ENCODE measurements at places on chromosomes 7 and 10.

GRCh38 chr10:77160679-77161078 is 476.9 kb downstream of the KCNMA1 start:
- peak; percentile 76 for DNase-seq

DNA sequence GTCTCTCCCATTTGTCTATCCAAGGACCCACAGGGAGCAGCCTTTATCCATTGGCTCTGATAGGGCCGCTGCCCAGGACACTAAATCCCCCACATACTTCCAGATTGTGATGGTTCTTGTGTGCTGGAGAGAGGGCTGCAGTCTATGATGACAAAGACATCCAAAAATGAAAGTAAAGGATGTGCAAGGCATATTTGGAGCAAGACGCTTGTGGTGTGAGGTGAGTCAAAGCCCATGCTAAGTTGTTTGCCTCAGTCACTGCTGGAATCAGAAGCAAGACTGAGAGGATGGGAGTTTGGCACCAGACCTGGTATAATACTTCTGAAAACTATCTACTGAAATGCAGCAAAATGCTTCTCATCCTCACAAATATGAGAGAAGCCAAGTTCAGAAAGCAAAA is 22.7 kb downstream of the ZNF22 start:
- DNase-seq, result no peak

- DNase-seq, result no peak
Observed at GRCh38 chr7:31924251-31924650, 146.0 kb downstream of the PDE1C start.

GRCh38 chr10:104935656-104936055 is 294.6 kb downstream of the SORCS3 start:
- no peak for DNase-seq

DNA sequence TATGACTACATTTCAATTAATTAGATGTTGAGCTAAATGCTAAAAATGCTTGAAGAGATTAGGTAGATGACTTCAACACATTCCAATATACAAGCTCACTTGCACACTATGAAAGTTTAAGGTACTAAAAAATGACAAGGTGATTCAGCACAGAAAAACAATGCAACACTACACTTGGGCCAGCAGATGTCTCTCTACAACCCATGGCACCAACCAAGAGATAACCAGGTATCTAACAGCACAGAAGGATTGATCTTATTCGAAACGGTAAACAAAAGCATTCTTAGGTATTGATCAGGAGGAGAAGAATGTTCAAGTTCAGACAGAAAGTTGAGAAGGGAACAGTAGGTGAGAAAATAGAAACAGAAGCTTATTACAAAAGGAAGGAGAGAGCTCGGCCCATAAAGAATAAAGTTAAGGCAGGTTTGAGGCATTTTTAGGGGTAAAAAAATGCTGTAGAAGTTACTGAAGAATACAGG is 248.2 kb upstream of the KLF14 start:
- no peak for DNase-seq

DNA sequence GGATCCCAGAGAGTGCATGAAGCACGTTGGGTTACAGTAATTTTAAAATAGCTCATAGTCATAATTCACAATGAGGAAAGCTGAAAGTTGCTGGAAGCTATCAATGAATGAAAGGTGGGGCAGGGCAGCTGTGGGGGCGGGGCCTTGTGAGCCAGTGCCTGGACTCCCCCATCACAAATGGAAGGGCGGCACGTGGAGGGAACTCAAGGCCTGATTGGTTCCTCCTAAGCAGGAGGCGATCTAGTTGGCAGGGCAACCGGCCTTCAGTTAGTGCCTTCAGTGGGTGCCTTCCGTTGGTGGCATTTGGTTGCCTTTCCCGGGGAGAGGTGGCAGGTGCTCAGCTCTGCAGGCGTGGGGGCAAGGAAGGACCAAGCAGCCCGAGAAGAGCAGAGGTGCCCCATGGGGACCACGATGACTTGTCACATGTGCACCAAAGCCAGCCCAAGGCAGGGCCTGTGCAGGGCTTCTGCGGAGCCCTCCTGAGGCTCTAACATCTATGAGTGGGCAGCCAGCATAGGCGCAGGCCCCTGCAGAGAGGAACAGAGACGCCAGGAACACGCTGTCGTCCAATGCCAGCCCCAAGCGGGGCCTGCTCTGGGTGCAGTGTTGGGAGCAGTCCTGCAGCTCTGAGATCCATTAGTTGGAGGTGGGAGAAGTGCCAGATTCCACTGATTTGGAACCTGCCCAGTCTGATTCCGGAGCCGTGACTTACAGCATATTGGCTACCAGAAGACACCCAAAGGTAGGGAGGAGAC is 59.8 kb upstream of the PDSS1 start:
- no peak for DNase-seq

- DNase-seq, result no peak
Observed at GRCh38 chr10:71708301-71708703, 11.3 kb downstream of the C10orf105 start.

- DNase-seq, result no peak
Observed at GRCh38 chr10:80532571-80532970, 5.1 kb upstream of the SH2D4B start.

DNA sequence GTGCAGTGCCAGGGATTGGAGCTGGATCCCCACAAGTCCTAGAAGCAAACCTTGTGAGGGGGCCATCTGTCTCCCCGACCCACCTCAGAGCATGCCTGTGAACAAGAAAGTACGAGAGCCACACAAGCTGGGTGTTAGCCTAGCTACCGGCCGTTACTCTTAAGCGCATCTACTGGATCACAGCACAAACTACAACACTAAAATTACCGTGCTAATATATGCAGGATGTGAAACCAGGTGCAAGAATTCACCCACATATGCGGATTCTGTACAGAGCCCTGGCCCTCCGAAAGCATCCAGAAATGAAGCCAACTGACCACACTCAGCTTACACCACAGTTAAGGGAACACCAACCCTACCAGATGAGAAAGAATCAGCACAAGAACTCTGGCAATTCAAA is 16.0 kb upstream of the PRSS1 start:
- DNase-seq, result no peak

GRCh38 chr10:80664071-80664680 is 126.5 kb downstream of the SH2D4B start:
- DNase-seq, result peak; percentile 37

DNA sequence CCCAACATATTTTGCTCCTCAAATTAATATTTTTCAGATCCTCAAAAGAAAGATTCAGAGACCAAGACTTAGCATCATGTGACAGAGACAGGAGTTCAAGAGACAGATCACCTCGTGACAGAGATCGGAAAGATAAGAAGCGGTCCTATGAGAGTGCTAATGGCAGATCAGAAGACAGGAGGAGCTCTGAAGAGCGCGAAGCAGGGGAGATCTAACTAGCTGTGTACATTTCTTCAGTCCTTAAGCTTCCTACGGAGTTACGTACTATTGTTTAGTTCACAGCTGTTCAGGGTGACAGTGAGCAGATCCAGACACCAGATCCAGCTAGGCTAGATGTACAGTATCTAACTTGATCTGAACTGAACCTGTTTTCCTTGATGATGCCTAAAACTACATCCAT is 61.3 kb downstream of the KLRG2 start:
- no peak for DNase-seq

All from fibroblast of skin of left quadriceps (primary cell).